ENCODE measurements at places on chromosomes 6 and 20. TPM values are rescaled to one million over a fixed set of nuclear protein-coding genes. Genes with fewer than 3 reads are reported as not detected.
A peak's percentile ranks its signal among the peaks of the same experiment; 100 is the strongest.

GRCh38 chr20:56316051-56316450 is 42.7 kb upstream of the FAM210B start:
- H3K27me3 ChIP-seq, result peaks cover 14% of the 10 kb centered on the region
- no peak overlapping the region for H3K27ac ChIP-seq
- H3K4me3 ChIP-seq, result no peak overlapping the region
- no peaks in the 10 kb centered on the region for H3K36me3 ChIP-seq

DNA sequence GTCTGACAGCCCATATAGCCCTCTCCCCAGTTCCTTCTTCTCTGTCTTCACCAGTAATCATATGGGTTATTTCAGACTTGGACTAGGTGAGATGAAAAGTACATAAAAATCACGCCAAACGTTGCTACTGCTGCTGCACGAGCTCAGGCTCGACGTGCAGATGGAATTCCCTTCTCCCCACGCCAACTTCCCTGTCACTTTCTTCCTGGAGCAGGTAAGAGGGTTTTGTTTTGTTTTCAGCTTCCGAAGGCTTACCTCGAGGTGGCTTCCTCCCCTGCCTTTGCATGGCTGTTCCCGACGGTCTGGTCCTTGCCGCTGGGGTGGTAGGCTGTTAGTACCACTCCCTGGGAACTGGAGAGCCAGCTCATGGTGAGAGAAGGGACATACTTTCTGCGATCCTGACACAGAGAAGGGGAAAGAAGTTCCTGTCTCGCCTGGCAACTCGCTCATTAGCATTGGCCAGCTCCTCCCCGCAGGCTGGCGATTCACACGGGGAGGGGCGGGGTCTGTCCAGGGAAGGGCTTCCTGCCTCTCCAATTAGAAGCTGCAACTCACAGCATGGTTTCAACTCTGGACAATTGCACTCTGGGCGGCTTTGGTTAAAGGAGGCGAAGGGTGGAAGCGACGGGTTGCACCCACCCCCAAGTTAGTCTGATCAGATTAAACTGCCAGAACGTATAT is at the start of gene ARHGAP18:
ARHGAP18 (minus strand) TSS at position 409 of the 681 bp plus-strand sequence; CDS start at position 368, 41 bp downstream.
- H3K27ac ChIP-seq, result peak within 1 kb of the TSS; percentile 77
- H3K4me1 ChIP-seq, result peaks cover 29% of the 10 kb centered on the region
- H3K36me3 ChIP-seq, result no peaks in the 10 kb centered on the region
- H3K27me3 ChIP-seq, result peaks cover 10% of the 10 kb centered on the region
- H3K4me3 ChIP-seq, result peak within 1 kb of the TSS; percentile 91

C2 gene
- 0.42 TPM for total RNA-seq

SIRT5 gene
- 8.9 TPM for total RNA-seq

DNA sequence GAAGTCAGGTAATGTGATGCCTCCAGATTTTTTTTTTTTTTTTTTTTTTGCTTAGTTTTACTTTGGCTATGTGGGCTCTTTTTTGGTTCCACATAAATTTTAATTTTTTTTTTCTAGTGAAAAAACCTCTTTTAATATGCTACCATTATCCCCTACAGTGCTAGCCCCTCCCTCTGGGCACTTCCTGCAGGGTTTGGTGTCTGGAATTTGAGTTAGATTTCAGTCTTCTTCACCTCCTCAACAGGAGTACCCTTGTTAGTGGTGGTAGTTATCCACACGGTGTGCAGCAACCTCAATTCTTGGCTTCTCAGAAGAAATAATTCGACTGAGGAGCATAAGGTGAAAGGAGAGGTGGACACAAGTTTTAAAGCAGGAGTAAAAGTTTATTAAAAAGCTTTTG is 128.8 kb upstream of the SYNCRIP start:
- H3K27me3 ChIP-seq, result peaks cover 14% of the 10 kb centered on the region
- DNase-seq, result no peak
- H3K4me3 ChIP-seq, result no peak overlapping the region

DNA sequence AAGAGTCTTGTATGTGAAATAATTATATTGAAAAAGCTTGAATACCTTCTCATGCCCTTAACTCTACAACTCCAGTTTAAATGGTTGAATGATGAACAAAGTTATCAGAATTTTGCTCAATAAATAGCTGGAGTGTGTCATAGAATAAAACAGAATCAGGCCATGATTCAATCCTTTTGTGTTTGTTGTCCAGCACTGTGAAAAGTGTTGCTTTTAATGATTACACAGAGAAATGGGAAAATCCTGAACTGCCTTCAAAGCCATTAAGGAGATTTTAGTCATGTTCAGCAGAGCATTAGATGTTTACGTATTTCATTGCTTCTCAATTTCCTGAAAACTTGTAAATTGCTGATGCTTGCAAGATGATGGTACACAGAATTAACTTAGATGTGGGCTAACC is 262.9 kb upstream of the BTBD3 start:
- DNase-seq, result no peak
- no peaks in the 10 kb centered on the region for H3K4me1 ChIP-seq
- no peaks in the 10 kb centered on the region for H3K27me3 ChIP-seq
- no peaks in the 10 kb centered on the region for H3K36me3 ChIP-seq
- H3K4me3 ChIP-seq, result no peak overlapping the region

- peaks cover 10% of the 10 kb centered on the region for H3K36me3 ChIP-seq
- DNase-seq, result no peak
- no peaks in the 10 kb centered on the region for H3K27me3 ChIP-seq
- no peak overlapping the region for H3K27ac ChIP-seq
- H3K4me3 ChIP-seq, result no peak overlapping the region
- peaks cover 23% of the 10 kb centered on the region for H3K4me1 ChIP-seq
These were observed 1.0 kb downstream of the ARMH2 start for GRCh38 chr6:24797596-24798216.

BPIFB2 gene
- total RNA-seq, result not detected

- peak; percentile 36 for DNase-seq
- H3K27ac ChIP-seq, result no peak overlapping the region
- no peaks in the 10 kb centered on the region for H3K27me3 ChIP-seq
- H3K4me3 ChIP-seq, result no peak overlapping the region
- peaks cover 26% of the 10 kb centered on the region for H3K36me3 ChIP-seq
These were observed 398.8 kb downstream of the ESR1 start for GRCh38 chr6:152206072-152206818.

DNA sequence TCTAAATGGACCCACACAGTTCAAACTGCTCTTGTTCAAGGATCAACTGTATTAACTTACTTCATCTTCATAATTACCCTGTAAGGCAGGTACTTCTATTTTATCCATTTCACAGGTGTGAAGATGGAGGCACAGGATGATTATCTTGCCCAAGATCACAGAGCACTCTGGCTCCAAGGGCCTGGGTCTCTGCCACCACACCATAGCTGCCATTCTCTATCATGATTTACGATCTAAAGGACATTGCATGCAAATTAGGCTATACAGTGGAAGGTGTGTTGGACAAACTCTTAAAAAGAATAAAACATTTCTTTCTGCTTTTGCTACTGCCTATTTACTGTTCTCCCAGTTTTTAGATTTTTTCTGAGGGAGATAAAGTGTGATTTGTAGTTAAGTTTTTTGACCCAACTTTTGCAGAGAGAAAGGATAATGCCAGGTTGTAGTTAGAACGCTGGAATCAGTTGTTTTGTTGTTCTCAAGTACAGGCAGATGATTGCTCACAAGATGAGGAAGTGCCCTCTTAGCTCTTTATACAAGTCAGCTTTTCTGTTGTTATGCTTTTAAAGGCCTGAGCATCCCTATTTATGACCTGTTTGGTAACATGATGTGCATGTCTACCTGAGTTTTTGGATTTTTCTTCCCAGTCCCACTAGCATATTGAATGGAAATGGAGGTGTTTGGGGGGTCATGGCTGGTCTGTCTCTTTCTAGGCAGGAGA is 247.9 kb downstream of the ZFAND3 start:
- peaks cover 31% of the 10 kb centered on the region for H3K36me3 ChIP-seq
- DNase-seq, result no peak
- peaks cover 12% of the 10 kb centered on the region for H3K4me1 ChIP-seq

DNA sequence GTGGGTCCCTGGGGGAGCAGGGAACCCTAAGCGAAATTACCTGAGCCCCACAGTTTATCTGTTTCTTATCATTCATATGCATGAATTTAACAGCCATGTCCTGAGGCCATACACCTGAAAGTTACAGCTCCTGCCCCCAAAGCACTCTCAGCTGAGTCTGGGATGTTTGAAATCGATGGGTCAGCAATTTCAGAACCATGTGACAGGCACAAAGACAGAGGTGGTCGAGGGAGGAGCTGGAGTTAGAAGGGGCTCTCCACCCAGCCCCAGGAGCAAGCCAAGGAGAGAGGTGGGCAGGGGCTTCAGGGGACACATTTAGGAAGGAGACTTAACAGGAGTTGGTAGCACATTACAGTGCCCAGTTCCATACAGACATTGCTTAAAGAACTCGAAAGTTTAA is 14.9 kb downstream of the TTBK1 start:
- no peaks in the 10 kb centered on the region for H3K36me3 ChIP-seq
- no peak for DNase-seq
- H3K4me1 ChIP-seq, result peaks cover 7% of the 10 kb centered on the region
- H3K4me3 ChIP-seq, result no peak overlapping the region

DNA sequence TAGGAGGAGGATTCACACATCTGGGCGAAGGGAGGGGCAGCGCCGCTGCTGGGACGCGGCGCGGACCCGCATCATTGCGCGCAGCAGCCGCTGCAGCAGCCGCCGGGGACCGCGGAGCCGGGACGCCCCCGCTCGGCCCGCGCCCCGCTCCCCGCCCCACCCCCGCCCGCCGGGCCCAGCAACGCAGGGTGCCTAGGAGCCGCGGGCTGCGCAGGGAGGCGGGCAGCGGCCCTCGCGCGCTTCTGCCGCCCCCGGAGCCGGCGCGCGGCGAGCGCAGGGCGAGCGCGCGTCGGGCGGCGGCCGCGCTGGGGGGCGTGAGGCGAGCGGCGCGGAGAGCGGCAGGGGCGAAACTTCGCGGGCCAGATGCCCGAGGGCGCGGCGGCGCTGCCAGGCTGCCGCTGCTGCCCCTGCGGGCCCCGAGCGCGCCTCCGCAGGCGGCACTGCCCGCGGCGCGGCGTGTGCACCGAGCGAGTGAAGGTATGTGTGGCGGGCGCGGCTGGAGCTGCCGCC is at the start of gene NKAIN2:
NKAIN2 (plus strand) TSS at position 362 of the 510 bp plus-strand sequence.
- H3K27me3 ChIP-seq, result peaks cover 42% of the 10 kb centered on the region
- H3K27ac ChIP-seq, result no peak within 1 kb of the TSS
- H3K36me3 ChIP-seq, result no peaks in the 10 kb centered on the region
- peak within 1 kb of the TSS; percentile 59 for H3K4me3 ChIP-seq

DNA sequence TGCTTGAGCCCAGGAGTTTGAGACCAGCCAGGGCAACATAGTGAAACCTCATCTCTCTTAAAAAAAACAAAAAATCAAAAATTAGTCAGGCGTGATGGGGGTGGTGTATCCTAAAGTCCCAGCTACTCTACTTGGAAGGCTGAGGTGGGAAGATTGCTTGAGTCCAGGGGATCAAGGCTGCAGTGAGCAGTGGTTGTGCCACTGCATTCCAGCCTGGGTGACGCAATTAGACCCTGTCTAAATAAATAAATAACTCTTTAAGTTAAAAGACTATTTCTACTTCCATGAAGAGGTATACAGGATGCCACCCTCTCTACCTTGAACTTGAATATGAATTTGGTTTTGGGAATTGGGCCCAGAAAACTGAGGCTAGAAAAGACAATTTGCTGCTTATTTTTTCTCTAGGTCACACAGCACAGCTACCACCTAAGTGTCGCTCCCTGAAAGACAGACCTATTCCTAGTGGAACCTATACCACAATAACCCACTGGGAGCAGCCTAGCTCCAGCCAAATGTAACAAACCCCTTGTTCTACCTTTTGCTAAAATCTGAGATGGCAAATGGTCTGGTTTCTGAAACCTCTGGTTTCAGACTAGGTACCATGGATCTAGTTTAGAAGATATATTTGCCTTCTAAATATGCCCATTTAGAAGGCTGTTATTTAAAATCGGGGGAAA is 35.2 kb downstream of the HMGCLL1 start:
- no peaks in the 10 kb centered on the region for H3K27me3 ChIP-seq
- H3K4me3 ChIP-seq, result no peak overlapping the region
- no peaks in the 10 kb centered on the region for H3K36me3 ChIP-seq
- DNase-seq, result no peak

BMP6 gene
- total RNA-seq, result not detected

GRCh38 chr6:13183415-13184088 is 144.8 kb downstream of the TBC1D7 start:
- DNase-seq, result no peak
- H3K27ac ChIP-seq, result no peak overlapping the region
- no peaks in the 10 kb centered on the region for H3K36me3 ChIP-seq
- H3K27me3 ChIP-seq, result peaks cover 3% of the 10 kb centered on the region

RSPO4 gene
- not detected for total RNA-seq

DNA sequence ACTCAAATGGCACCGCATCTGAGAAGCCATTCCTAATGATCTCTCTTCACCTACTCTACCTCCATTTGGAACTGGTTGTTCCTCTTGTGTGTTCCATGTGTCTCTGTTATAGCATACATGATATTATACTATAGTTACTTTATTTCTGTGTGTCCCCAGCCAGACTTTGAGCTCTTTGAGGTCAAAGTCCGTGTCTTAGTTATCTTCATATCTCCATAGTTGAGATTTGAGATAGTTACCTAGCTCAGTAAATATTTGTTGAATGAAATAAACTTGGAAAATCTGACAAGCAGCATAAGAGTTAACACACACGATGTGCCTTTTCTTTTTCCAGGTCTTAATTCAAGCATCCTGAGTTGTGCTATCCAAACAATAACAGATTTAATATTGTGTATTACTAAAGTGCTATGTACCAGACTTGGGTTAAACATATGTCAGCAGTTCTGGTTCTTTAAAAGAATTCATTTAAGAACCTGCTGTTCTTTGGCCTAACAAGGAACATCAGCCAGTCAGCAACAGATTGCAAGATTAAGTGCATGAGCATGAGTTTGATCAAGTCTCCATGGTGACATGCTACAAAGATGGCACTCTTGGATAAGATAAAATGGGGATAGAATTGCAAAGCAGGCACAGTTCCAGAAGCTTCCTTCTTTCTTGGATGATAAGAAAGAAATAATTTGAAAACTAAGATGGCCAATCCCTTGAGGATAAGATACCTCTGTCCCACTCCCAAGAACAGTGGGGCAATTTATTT is 8.7 kb upstream of the TNFRSF21 start:
- peaks cover 1% of the 10 kb centered on the region for H3K4me1 ChIP-seq
- no peak overlapping the region for H3K27ac ChIP-seq
- H3K27me3 ChIP-seq, result peaks cover 33% of the 10 kb centered on the region
- no peak overlapping the region for H3K4me3 ChIP-seq
- no peaks in the 10 kb centered on the region for H3K36me3 ChIP-seq

Measured in activated naive CD8-positive, alpha-beta T cell treated with anti-CD3 and anti-CD28 coated beads for 36 hours (primary cell).